Left cardiac atrium (tissue), 4 donors: ENCODE measurements at places on chromosomes 7 and 10. TPM values are rescaled to one million over a fixed set of nuclear protein-coding genes. Genes with fewer than 3 reads are reported as not detected.

GRCh38 chr7:111330235-111330523 is 232.1 kb downstream of the IMMP2L start:
- DNase-seq: no peak

CDK5 gene
- 7.8 TPM for total RNA-seq

GRCh38 chr7:48147078-48147591 is 24.1 kb upstream of the ABCA13 start:
- DNase-seq: no peak

DNA sequence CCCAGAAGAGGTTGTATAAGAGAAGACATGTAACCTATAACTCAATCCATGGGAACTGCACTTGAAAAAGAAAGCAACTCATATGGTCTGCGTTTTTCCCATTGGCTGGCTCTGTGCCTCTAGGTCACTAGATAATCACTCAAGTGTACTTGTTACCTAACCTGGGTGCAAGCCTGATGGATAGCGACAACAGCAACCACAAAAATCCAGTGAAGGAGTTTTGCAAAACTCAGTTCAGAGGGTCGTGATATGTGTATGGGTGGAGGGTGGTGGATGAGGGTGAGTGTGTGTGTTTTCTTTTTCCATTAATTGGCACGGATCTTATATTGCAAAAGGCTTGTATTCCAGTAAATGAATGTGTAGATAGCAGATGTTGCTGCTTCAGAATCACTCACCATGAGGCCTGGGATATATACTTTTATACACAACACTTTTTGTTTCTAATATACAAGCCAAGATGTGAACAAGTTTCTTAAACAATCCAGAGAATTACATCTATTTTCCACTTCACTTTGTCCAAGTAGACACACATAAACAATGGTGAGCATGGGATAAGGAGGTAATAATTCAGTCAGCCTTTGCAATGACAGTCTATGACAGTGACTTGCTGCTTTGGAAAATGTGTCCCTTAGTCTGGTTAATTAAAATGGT is 286.9 kb upstream of the DKK1 start:
- no peak for DNase-seq

DNA sequence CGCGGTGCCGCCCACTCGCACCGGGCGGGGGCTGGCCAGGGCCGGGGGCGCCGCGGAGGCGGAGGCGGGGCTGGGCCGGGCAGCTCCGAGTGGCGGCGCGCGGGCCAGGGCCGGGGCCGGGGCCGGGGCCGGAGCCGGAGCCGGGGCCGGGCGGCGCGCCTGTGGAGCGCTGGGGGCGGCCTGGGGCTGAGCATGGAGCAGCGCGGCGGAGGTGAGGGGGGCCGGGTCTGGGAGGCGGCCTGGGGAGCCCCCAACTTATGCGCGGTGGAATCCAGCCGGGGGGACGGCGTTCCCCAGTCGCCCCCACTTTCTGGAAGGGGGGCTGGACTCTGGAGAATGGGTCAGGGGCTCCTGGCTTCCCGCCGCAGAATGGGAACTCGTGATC is at the start of gene LZTS2:
Gene LZTS2, plus strand, starts transcription at position 67 of the 385 bp plus-strand sequence. CDS start 2,731 bp downstream, outside the sequence.
- DNase-seq: no peak

- DNase-seq: no peak
These were observed 28.4 kb downstream of the BMPER start for GRCh38 chr7:33933611-33934281.

GRCh38 chr10:79028056-79028430 is 40.7 kb upstream of the ZMIZ1 start:
- DNase-seq: peak; percentile 8

DNA sequence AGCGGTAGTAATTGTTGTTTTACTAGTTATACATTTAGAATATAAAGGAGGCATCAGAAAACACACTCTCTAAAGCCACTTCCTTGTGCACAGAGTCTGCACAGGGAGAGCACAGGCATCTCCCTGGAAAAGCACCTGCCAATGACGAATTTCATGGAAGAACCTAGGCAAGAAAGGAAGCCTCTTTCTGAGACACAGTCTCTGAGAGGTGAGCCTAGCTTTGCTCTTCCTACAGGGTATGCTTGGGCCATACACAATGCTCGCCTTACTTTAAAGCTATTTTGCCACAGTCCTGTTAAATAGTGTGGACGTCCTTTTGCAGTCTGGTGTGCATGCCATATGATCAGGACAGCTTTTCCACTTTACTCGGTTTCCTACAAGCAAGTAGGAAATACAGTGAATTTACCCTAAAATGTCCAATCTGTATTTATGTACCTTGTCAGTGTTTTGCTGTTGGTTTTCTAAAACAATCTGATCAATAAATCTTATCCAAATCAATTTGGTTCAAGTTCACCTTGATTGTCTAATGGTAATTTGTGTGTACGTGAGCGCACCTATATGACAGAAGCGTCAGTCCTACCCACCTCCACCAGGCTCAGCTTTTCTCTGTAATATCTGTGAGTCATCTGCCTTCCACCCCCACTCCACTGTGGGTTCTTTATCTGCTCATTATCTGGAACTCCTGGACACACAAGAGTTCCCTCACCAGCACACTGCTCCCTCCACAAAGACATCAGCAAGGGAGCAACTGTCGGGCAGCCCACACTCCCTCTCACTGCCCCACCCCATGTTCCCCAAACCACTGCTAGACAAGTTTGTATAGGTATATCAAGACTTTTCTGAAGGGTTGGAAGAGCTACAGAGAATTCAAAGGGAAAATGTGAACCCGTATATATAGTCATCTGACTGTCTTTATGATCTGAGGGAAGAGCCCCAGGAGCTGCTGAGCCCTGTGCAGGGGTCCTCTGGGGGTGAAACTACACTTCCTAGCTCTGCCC is 65.2 kb downstream of the KLHDC10 start:
- DNase-seq: no peak

- DNase-seq: no peak
These were observed 18.9 kb upstream of the SMIM30 start for GRCh38 chr7:113137241-113137640.

DNA sequence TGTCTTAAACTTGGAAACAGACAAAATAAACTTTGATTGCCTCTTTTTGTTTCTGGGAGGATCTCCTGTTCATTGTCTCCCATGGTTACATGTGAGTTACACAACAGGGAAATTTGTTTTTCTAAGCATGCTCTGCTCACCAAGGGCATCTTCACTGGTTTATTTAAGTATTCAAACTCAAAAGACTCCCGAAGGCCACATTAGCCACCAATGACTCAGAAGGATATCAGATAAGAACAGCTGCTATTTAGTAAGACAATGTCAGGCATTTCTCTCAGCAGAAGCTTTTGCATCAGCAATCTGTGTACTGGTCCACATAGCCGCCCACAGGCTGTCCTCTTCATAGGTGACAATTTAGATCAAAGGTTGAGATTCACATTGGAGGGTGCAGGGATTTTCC is 19.3 kb downstream of the OR6B1 start:
- DNase-seq: no peak

DNA sequence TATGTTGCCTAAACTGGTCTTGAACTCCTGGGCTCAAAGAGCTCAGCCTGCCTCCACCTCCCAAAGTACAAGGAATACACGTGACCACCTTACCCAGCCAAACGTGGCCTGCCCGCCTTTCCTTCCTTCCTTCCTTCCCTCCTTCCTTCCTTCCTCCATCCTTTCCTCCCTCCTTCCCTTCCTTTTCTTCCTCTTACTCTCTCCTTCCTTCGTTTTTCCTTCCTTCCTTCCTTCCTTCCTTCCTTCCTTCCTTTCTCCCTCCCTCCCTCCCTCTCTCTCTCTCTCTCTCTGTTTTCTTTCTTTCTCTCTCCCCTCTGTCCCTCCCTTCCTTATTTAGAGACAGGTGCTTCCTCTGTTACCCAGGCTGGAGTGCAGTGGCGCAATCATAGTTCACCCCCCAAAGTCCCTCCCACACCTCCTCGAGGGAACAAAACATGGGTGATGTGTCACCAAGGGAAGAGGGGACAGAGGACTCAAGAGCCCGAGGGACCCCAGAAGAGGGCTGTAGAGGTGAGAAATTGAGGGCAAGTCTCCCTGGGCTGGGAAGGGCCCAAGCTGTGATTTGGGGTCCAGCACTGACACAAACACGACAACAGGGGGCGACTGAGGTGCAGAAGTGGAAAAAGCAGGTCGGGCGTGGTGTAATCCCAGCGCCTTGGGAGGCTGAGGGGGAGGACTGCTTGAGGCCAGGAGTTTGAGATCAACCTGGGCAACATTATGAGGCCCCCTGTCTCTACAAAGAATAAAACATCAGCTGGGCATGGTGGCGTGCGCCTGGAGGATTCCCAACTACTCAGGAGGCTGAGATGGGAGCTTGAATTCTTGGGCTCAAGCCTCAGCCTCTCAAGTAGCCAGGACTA is 28.1 kb downstream of the EPHB4 start:
- peak; percentile 81 for DNase-seq

- DNase-seq: no peak
These were observed 333.9 kb upstream of the PFKP start for GRCh38 chr10:2733278-2733963.

DNA sequence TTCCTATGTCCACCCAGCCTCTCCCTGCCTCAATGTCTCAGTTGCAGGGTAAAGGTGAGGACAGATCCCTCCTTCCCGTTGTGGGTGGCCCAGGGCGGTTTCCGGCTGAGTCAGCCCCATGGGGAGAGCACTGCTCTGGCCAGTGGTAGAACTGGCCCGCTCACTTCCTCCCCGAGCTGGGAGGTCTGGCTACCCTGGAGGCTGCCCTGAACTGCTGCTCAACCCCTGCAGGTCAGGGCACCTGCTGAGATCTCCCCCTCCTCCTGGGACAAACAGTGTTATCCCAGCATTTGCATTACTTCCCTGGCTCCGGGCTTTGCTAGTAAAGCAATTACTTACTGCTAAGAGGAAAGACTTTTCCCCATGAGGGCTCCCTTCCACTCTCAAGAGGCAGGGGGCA is 21.4 kb upstream of the IMPDH1 start:
- DNase-seq: no peak

PALS2 gene
- total RNA-seq: 15.1 TPM

- DNase-seq: no peak
These were observed 12.6 kb downstream of the CYP3A5 start for GRCh38 chr7:99667179-99667578.

DNA sequence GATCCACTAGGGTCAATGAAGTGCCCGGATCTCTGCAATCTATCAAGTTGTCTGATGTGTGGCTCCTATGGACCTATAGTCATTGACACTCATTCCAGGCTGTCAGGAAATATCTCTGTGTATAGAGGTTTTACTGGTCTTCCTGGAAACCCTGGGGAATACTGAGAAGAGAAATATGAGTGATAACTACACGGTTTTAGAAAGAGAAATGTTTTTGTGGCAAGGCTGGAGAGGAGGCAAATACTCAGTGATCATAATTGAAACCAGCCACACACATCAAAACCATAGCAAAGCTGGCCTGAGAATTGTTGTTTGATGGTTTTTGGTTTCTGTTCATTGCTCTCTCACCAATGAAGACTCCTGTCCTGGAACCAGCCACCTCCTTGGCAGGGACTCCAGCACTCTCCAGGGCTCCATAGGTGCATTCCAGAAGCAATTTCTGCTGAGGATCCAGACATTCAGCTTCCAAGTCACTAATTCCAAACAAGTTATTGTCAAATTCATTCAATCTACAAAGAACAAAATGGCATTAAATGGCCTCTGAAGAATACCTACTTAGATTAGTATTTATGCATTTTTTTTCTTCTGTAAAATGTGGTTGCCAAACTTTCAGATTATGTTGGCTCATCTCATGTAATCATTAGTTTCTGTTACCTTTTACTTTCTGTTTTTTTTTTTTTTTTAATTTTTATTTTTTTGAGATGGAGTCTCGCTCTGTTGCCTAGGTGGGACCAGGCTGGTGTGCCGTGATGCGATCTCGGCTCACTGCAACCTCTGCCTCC is 108.6 kb upstream of the ABI1 start:
- DNase-seq: no peak

GRCh38 chr10:21849607-21850006 is 153.9 kb downstream of the DNAJC1 start:
- no peak for DNase-seq

LRIT1 gene
- not detected for total RNA-seq

ZNF248 gene
- total RNA-seq: 9.7 TPM

DNA sequence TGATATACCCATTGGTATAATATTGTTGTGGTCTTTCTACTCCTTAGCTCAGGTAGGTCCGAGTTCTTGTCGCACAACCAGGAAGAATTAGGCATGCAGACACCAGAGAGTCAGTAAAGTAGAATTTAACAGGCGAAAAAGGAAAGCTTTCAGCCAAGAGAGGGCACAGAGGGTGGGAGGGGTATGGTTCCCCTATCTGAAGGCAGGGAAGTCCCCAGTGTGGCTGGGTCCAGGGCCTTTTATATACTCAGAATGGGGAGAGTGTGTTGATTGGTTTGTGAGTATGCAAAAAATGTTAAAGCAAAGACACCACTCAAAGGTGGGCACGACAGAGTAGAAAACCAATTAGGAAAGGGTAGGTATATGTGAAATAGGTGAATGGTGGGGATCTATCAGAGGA is 53.9 kb downstream of the IMMP2L start:
- DNase-seq: no peak

PALD1 gene
- 4.4 TPM for total RNA-seq

OR2AE1 gene
- not detected for total RNA-seq

DNA sequence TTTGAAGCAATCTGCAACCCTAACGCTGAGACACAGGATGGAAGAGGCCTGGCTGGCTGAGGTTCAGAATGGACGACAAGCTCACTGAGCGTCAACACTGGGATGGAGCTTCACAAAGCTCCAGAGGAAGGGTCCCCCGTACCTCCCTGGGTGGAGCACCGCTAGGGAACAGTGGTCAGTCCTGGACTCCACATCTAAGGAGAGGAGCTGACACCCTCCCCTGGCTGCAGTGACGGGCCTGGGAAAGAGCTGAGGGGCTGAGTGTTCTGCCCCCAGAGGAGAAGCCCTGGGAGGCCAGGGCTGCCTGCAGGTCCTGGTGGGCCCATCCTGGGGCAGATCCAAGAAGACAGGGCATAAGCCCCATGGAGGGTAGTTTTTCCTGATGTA is 146.2 kb downstream of the ARHGAP22 start:
- no peak for DNase-seq

DNA sequence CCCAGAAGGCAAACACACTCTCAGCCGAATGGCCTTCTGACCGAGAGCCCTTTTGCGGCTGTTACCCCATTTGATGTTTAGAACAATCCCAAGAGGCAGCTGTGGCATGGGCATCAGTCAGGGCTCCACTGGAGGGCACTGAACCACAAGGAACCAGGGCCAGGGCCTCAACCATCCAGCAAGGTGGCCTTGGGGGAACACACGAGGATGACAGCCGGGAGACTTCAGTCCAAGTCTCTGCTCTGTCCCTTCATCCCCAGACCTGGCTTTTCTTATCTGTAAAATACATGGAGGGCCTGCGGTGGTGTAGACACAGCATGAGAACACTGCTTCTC is 63.6 kb upstream of the INSIG1 start:
- DNase-seq: no peak

DPP6 gene
- total RNA-seq: 0.42 TPM

DNA sequence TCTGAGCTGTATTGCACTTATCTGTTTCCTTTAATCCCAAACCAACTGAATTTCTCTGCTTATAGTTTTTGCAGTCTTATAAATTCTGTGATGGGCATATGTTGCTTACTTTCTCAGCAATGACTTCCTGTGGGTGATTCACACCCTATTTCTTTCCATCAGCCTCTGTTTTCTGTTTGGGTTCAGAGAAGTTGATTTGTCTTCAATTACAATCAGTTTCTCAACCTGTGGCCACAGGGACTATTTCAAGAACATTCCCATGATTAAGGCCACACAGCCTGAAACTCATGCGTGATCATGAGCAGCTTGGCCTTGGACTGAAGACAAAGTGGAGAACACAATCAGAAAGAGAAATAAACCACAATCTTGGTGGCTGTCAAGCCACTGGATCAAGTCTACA is 1174.6 kb upstream of the C7orf33 start:
- no peak for DNase-seq

PTPRN2 gene
- total RNA-seq: 1.9 TPM

MMP21 gene
- 0.38 TPM for total RNA-seq
